Activated naive CD4-positive, alpha-beta T cell treated with Interleukin-2 at 50 U/mL for 16 hours (primary cell): ENCODE measurements at places on chromosomes 1 and 21.

- no peak for DNase-seq
These were observed 125.1 kb upstream of the MAGI3 start for GRCh38 chr1:113265196-113265595.

DNA sequence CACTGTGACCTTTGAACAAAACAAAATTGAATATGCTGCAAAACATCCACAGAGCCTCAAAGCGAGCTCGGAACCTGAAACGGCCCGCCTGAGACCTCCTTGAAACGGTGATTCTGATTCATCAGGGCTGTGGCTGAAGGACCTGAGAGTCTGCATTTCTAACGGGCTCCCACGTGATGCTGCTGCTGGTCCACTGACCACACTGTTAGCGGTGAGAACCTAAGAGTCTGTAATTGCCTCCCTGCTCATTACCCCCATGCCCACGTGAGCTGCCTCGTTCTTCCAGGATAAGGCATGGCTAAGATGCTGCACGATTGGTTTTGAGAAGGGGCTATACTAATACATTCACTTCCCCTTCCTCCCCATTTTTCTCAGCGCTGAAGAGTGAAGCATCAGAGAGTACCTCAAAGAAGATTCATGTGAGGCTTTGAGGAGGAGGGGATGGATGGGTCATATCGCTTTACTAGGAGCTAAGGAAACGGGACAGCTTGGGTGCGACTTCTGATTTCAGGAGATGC is 9.7 kb downstream of the TLR5 start:
- DNase-seq: no peak

DNA sequence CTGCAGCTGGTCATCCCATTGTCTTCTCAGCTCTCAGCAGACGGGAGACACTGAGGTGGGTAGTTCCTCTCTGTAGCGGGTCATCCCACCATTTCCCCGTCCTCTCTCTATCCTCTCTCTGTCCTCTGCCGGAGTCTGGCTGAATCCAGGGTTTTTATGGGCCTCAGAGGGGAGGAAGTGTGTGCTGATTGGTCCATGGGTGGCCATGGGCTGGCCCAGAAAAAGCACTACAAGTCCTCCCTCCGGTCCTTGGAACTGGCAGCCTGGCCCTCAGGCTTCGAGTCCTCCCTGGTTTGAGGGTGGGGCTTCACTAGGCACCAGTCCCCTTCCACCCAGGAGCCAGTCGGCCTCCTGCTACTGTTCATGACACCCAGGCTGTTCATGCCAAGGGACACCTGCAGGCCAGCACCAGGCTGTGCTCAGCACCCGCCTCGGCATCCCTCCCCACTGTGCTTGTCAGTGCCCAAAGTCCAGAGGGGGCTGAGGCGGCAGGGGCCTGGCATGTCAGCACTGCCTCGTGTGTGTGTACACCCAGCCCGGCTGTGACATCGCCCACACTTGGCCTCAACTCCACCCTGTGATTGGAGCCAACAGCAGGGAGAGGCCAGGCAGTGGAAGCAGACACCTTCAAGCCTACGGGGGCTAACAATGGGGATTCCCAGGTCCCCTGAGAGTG is 23.0 kb upstream of the LRRC8C start:
- DNase-seq: peak; percentile 32

DNA sequence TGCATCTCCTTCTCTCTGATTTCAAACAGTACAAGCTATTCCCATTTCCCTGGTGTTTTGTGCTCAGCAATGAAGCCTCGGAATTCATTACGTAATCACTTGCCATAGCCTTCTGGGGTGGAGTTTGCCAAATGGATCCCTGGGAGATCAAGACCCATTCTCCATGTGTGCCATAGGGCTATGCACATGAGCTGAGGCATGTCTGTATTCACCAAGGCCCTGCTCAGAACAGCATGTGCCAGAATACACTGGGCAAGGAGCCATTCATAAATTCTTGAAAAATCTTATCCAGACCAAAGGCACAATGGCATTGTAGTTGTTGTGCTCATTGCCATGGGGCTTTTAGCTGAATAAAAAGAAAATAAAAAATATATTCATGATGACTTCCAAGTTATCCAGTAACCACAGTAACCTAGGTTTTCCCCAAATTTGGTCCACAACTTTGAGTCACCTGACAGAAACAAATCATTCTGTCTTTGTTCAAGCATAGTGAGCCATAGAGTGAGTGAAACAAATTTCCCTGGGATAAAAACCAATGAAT is 53.0 kb downstream of the CRB1 start:
- DNase-seq: no peak

- DNase-seq: no peak
These were observed 487.0 kb upstream of the RGS18 start for GRCh38 chr1:191671236-191671635.

DNA sequence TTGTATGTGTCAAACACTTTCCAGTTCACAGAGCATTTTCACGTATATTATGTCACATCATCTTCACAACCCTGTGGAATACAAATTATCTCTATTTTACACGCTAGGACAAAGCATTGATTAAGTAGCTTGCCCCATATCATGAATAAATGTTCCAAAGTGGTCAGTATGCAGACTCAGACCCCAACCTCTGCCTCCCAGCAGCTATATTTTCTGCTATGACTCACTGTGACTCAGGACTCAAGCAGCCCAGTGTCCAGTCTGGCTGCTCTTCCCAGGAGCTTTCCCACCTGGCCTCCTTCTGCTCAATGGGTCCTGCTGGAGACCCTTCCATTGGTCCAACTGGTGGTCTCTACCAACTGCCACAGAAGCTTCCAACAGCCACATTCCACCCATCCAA is 56.0 kb upstream of the RAP1A start:
- DNase-seq: no peak

- DNase-seq: no peak
These were observed 146.1 kb downstream of the EDEM3 start for GRCh38 chr1:184608581-184608980.

GRCh38 chr1:194846488-194846887 is 1660.1 kb upstream of the B3GALT2 start:
- no peak for DNase-seq

- DNase-seq: no peak
These were observed 10.4 kb upstream of the CHIA start for GRCh38 chr1:111280267-111280666.

DNA sequence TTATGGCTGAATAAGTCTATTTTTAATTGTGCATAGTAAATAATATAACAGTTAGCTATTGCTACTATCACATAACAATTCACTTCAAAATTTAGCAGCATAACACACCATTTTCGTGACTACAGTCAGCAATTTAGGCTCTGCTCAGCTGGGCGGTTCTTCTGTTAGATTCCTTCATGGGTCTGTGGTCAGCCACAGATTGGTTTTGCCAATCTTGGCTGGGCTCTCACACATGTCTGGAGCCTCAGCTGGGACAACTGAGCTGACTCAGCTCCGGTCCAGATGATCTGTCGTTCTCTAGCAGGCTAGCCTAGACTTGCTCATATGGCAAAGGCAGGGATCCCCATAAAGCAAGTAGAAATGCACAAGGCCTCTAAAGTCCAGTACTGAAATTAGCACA is 15.1 kb upstream of the CDC42BPA start:
- DNase-seq: no peak

- DNase-seq: no peak
These were observed 54.7 kb downstream of the FNBP1L start for GRCh38 chr1:93502571-93502970.

DNA sequence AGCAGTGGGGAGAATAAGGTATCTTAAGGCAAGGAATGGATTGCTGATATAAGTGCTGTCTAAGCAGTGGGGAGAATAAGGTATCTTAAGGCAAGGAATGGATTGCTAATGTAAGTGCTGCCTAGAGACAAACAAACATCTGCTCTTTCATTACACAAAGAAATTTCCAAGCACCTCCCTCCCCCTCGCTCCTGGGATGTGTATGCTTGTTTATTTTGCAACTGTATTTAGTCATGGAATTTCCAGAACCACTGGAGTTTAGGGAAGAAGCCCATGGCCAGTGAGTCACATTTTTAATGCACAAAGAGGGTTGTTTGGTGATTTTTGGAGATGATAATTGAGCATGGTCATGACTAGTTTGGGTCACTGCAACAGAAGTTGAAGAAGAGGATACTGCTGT is 21.5 kb downstream of the PDPN start:
- DNase-seq: no peak

GRCh38 chr1:156676820-156677615 is at the start of gene NES:
TSS of gene NES (minus strand) at chr1:156677407. CDS start at chr1:156677264, 143 bp downstream.
- DNase-seq: no peak

DNA sequence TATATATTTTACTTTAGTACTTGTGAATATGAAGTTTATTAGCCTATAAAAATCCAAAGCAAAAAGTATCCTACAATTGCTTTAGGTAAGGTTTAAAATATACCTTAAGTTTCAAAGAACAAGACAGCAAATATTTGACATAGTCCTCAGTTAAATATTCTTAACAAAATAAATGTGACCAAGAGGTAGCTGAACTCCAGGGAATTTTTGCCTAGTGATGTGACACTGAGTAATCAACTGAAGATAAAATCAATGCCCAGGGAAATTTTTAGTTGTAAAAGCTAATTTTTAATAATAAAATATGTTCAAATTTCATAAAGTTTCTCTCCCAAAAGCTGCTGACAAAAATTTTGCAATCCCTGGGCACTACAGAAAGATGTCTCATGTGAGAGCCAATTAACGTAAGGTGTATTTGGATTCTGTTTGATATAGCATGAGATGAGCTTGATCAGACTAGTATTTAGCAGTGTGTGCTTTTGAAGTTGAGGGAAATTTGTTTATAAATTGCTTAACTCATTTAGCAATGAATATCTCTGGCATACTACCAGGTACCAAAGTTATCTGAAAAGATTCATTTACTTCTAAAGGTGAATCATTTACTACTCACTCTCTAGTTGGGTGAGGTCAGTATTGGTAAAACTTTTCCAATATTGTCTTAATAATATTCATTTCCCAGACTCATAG is 80.2 kb upstream of the PALMD start:
- no peak for DNase-seq

DNA sequence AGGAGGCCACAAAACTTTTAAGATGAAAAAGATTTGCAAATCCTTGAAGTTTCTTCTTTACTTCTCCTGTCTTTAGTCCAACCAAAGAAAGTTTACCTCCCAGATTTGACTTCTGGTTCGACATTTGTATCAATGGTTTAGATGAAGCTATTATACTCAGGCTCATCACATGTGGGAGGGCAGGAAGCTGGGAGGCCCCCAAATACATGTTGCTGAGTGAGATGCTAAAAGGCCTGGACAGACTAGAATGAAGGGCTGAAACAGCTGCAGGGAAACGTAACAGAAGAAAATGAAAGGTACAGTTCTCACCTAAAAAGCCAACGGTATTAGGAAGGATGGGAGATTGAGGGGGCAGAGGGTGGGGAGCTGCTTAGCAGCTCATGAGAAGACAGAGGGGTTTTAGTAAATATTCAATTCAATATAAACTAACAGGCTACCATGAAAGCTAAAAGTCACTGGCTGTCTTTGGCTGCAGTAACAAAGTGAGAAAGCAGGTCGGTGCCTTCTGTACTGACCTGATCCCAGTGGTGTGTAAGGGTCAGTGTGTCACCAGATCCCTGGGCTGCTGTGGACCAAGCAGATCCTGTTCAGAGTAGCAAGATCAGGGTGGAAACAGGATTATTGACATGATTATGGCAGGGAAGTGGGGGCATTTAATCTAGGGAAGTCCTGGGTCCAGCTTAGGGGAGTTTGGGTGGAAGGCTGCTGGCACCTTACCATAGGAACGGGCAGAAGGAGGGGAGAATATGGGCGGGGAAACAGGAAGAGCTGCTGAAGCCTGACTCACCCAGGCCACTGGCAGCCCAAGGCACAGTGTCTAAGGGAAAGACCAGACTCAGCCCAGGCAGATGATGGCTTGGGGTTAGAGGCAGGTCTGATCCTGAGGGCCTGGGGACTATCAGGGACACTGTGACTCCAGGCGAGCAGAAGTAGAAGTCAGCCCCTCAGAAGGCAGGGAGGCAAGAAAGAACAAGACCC is 60.4 kb downstream of the KCNN3 start:
- DNase-seq: no peak

GRCh38 chr1:95451054-95451453 is 217.0 kb downstream of the RWDD3 start:
- no peak for DNase-seq

DNA sequence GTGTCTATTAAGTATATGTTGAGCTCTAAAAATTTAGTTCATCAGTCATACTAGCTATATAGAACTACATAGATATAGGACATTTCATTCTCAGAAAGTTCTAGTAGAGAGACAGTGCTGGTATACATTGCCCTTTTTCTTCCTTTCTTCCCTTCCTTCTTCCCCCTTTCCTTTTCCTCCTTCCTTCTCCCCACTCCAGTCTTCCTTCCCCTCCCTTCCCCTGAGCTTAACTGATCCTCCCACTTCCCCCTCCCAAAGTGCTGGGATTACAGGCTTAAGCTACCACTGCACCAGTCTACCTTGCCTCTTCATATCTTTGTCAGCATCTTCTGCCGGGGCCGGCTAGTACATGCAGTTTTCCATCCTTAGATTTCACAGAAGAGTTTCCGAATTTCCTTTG is 12.1 kb downstream of the THRAP3 start:
- no peak for DNase-seq

DNA sequence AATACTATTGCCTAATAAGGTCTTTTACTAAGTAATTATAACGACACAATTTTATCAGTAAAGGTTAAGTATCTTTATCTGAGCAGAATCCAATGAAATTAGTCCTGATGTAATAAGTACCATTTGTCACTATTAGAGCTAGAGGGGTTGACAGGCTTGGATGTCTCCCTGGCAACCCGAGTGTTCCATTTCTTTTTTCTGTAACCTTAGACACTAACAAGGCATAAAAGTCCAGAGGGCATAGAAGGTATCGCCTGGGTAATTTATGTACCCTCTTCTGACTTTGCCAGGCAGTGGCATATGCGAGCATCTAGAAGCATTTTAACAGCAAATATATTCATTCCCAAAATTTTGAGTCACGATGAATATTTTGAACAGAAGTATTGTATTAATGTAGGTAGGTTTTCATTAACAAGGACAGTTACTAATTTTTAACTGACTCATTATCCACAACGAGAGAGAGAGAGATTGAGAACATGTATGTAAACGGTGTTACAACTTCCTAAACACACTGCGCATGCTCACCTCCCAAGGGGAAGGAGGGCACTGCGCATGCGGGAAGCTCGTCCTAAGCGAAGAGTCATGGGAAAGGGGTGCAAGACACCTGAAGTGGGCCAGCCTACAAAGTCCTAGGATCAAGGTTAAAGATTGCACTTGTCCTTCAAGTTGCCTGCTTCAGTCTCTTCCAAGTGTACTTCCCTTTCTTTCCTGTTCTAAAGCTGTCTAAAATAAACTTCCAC is 423.9 kb downstream of the DSCAM start:
- DNase-seq: no peak

DNA sequence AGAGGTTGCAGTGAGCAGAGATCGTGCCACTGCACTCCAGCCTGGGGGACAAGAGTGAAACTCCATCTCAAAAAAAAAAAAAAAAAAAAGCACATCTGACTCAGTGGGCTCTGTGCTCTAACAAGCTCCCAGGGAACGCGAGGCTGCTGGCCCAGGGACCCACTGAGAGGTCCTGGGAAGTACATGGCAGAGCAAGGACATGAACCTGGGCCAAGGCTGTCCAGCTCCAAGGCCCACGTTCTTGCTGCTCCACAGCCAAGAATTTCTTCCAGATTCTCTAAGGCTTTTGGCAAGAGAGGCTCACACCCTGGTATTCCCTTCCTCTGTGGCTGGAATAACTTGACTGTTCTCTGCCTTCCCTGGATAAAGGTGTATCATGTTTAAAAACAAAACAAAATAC is 15.4 kb upstream of the AGTRAP start:
- DNase-seq: no peak
